ENCODE measurements at places on chromosomes 2 and 18.

GRCh38 chr2:120768112-120769048, 32.7 kb downstream of the GLI2 start:
- peak; percentile 49 for DNase-seq

- peak; percentile 97 for DNase-seq
These were observed at the start of gene TRIP12 for GRCh38 chr2:229921892-229922448. Gene TRIP12 (minus strand): TSS chr2:229922009. CDS start chr2:229880079, 41,930 bp downstream.

GRCh38 chr18:45825258-45826044, at the start of gene SIGLEC15:
Gene SIGLEC15 (plus strand): TSS chr18:45825675. CDS start chr18:45825729, 54 bp downstream.
- DNase-seq: no peak

DNA sequence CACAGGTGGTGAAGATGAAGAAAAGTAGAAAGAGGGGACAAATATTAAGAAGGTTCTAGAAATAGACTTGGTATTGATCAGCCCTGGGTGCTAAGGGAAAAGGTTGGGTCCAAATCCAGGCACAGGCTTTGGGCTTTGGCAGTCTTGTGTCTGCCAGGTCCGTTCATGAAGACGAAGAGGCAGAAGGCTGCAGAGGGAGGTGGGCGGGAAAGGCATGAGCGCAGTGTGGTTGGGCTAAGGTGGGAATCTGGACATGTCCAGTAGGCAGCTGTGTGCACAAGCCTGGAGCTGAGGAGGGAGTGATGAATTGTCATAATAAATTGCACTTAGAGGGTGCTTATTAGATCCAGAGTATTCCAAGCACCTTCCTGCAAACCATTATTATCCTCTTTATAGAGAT, 105.7 kb upstream of the TEX51 start:
- peak; percentile 32 for DNase-seq
